ENCODE measurements at places on chromosomes 4 and X.

DNA sequence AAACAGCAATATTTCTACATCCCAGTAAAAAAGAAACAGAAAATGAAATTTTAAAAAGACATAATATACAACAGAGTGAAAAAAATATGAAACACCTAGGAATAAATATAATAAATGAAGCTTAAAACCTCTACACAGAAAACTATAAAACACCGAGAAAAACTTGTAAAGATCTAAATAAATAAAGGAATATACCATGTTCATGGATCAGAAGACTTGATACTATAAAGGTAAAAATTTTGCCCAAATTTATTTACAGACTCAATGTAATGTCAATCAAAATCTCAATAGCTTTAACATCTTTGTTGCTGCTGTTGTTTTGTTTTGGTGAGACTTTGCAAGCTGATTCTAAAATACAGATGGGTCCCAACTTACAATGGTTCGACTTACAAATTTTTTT lies 5.7 kb downstream of the TBC1D9 start:
- no peak for DNase-seq

GRCh38 chr4:88893961-88894360 lies 163.0 kb downstream of the FAM13A start:
- no peak for DNase-seq

GRCh38 chrX:63350465-63350877 lies 661 bp downstream of the SPIN4 start:
- peak; percentile 5 for DNase-seq

GRCh38 chrX:154486396-154487207 lies at the start of gene UBL4A:
Gene UBL4A (minus strand): TSS chrX:154486615. CDS start chrX:154486584, 31 bp downstream.
- peak; percentile 43 for DNase-seq

DNA sequence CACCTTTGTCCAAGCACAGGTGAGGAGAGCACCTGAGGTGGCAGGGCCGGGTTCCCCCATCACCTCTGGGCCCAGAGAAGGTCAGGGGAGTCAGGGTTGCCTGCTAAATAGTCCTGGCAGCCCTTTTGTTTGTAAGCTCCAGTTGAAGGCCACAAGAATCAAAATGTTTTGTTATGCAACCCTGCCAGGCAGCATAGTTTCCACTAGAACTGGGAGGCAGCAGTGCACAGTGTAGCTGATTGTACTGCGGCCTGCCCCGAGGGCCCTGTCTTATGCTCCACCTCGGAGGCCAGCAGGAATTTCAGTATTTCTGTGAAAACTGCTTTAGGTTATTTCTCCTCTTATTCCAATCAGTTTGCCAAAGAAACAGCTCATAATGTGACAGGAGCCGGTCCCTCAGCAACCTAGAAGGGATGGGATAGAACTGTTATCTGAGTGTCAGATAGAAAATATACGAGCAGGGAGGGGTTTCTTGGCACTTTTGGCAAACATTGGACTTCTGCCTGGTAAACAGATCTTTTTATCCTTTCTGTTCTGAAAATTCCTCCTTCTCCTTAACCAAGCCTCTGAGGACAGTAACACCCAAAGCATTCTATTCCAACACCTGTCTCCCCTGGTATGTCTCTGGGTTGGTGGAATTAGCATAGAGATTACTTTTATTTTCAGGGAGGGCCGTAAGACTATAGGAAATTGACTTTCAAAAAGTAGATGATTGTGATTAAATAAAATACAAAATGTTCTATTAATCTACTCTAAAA lies 93.6 kb downstream of the LNX1 start:
- no peak for DNase-seq

DNA sequence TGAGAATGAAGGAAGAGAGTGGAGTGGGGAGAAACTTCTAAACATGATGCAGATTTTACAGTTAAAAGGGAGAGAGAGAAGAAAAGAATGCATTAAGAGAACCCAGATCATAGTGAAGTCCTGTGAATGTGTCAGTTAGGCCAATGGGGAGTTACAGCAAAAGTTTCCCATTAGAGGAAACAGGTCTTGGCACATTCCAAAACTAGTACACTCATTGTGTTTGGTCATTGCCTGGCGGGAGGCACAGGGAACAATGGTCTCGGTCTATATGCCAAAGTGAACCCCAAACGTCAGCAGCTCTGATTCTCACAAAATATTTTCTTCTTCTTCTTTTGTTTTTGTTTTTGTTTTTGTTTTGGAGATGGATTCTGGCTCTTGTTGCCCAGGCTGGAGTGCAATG lies 284.5 kb upstream of the CTSO start:
- DNase-seq = no peak

DNA sequence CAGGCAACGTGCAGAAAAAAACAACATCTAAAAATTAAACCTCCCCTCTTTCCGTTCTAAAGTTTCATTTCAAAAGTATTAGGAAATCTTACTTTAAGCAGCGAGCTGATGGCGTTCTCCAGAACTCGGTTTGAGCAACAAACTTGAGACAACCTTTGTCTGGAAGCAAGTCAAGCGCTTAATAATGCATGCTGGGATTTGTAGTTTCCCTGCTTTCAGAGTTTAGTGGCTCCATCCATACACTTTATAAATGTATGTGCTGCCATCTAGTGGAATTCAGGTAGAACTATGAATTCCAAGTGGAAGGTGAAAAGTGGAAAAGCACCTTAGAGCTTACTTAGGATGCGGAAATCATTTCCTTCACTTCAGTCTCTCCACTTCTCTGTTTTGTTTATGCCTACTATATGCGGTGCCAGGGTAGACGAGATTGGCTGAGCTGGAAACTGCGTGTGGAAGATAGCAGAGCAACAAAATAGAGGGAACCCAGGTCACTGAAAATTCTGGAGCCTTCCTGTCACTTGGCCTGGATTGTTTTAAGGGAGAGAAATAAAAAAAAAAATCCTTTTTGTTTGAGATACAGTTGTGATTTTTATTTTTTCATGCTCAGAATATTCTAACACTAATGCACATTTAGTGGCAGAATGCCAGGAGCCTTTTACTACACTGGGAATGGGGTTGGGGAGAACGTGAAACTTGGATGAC lies at the start of gene BDH2:
BDH2 (minus strand) TSS at position 144 of the 702 bp plus-strand sequence. CDS start 3,580 bp downstream, outside the sequence.
- peak; percentile 93 for DNase-seq

DNA sequence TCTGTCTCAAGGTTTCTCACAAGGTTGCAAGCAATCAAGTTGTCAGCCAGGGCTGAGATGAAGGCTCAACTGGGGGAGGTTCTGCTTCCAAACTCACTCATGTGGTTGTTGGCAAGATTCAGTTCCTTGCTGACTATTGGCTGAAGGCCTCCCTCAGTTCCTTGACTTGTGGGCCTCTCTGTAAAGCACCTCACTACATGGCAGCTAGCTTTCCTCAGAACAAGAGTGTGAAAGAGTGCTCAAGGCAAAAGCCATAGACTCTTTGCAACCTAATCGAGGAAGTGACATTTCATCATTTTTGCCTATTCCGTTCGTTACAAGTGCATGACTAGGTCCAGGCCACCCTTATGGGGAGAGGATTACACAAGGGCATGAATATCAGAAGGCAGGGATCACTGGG lies 52.0 kb downstream of the CXorf58 start:
- no peak for DNase-seq

GRCh38 chr4:7391637-7392437 lies 42.9 kb downstream of the PSAPL1 start:
- no peak for DNase-seq

GRCh38 chrX:118562582-118563164 lies 67.1 kb downstream of the DOCK11 start:
- DNase-seq = no peak

- no peak for DNase-seq
These were observed 307.1 kb upstream of the CPXCR1 start for GRCh38 chrX:88439935-88440334.

DNA sequence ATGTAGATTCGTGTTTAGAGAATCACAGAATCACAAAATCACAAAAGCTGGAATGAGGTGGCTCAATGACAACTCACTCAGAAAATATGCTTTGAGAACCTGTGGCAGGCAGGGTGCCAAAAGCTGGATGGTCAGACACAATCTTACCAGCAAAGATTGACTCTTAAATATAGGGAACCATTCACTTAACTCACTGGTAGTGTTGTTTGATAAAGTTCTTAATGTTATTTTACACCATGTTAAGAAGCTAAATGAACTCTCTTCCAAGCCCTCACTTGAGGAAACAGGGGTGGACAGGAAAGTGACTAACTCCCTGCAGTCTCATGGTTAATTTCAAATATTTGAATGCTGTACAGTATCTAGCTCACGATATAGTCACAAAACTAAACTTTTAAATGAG lies 5.7 kb upstream of the SCOC start:
- no peak for DNase-seq

DNA sequence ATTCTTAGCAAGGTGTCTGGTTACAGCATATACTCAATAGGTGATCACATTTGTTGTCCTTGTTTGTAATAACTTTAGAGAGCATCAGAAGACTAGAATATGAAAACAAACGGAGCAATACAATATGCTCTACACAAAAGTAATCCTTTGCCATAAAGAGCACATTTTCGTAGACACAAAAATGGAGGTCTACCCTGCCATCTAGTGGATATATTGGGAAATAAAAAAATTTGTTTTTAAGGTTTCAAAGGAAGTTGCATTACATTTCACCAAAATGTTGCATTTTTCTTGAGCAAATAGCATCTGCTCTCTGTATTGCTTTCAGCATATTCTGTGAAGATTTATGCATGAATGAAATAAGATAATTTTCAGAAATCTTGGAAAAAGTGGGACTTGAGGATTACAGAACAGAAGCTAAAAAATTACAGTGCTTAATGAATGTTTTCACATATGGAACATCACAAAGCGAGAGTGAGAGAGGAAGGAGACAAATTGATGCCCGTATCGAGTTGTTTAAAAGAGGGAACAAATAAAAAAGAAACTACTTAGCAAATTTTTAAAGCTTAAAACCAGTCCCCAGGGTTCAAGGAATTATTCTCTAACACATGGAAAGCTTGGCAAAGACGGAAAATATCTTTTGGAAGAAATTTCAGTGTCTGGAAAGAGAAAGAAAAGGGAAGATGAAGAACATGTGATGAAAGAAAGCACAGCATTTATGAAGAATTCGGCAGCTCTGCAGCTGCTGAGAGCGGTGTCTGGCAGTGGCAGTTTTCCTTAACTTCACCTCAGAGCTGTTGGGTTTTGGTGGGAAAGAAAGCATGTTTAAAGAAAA lies 390.1 kb downstream of the ANKRD50 start:
- no peak for DNase-seq

GRCh38 chr4:136818811-136819330 lies 713.4 kb downstream of the PCDH18 start:
- no peak for DNase-seq

GRCh38 chr4:7546809-7547367 lies 112.2 kb upstream of the PSAPL1 start:
- DNase-seq = no peak

DNA sequence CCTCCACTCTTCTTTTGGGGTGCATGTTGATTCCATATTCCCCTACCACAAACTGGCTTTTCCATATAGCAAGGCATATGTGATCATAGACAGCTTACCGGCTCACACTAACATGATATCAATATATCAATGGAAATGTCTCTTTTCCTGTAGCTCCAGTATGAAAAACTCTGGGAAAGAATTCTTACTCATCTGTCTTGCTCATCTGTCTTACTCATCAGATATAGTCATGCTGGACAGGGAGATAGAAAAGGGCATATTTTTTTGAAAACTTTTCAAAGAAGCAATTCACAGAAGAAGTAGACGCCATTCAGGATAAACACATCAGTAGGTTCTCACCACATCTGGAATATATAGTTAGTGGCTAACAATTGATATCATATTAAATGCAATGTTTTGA lies 794.7 kb downstream of the RAB28 start:
- no peak for DNase-seq

DNA sequence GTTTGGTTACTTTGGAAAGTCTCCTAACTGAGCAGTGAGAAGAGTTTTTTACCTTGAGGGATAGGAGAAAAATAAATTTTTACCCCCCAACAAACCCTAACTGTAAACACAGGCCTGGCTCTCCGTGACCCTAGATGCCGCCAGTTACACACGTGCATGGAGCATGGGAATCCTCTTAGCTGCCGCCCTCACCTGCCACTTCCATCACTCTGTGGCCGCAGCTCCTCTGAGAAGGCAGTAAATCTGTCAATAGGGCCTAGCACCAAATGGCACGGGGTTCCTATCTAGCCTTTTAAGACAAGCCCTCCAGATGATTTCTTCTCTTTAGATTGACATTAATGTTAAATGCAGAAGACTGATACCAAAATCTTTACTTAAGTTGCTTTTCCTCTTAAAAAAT lies 330.3 kb upstream of the FAM241A start:
- DNase-seq = no peak

- no peak for DNase-seq
These were observed 171.4 kb downstream of the FRMPD4 start for GRCh38 chrX:12309744-12310076.

Data from T-helper 2 cell (primary cell).